ENCODE measurements at places on chromosomes 12 and 14.

DNA sequence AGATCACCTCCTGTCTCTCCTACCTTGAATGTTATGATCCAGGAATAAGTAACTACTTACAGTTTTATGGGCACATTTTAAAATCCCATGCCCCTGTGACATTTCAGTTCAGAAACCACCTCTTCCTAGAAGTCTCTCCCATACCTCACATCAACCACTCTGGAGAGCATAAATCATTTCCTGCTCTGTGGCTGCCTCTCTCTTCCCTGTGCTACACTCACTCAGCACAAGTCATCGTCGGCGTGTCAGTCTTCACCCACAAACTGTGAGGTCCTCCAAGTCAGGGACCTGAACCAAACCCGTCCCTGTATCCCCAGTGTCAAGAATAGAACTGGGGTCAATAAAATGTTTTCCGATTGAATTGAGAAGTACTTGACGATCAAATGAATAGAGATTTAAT lies 863.3 kb downstream of the BCL11B start:
- no peak for DNase-seq

DNA sequence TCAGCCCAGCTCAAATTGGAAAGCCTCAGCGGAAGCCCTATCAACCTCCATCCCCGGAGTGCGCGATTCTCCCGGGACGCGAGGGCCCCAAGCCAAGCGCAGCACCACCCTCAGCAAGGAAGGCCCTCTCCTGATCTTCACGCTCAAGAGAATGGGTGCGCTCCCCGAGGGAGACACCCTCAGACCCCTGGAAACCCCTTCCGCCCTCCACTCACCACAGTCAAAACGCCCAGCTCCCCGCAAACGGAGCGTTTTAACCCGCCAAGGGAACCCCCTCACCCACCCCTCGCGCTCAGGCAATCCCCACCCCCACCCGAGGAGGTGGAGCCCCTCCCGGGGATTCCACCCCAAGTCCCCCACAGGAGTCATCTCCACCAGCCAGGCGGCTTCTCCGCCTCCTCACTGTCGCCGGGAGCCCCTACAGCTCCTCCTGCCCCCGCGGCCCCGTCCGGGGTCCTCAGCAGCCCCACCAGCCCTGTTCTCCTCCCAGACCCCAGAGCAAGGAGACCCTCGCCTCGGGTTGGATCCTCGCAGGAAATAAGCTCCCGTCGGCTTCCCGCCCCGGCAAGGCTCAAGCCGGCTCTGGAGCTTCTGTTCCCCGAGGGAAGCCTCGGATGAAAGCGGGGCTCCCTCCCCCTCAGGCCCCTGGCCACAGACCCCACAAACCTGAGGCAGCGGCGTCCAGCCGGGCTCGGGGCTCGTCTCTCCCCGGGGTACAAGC lies 507 bp downstream of the BAZ2A start:
- DNase-seq = no peak

GRCh38 chr14:75334549-75335051 lies 56.0 kb downstream of the FOS start:
- no peak for DNase-seq

DNA sequence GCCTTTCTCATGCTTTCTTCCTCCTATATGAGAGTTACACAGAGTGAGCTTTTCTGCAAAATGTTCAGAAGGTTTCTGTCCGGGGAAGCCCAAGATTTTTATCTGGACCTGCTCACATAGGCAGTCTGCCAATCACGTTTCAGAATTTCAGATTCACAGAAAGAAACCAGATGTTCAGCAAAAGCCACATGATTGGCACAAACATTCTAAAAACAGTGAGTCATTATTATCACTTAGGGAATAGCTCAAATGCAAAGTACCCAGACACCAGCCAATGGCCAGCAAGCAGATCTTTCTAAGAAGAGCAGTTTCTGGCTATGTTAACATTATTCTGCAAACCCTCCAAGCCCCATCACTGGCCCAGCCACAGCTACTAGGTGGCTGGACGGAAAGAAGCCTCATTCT lies 1558.5 kb upstream of the TMEM132C start:
- no peak for DNase-seq

DNA sequence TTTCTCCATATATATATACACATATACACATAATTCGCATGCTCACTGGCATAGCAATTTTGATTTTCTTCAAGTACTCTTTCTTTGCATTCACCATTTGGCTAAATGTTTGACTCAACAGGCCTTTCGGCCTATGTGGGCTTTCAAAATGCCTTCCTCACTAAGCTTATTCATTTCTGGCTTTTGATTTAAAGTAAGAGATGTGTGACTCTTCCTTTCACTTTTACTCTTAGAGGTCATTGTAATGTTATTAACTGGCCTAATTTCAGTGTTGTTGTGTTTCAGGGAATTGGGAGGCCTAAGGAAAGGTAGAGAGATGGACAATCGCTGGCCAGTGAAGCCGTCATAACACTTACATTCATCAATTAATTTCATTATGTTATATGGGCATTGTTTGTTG lies 14.5 kb upstream of the KLRD1 start:
- DNase-seq = no peak

DNA sequence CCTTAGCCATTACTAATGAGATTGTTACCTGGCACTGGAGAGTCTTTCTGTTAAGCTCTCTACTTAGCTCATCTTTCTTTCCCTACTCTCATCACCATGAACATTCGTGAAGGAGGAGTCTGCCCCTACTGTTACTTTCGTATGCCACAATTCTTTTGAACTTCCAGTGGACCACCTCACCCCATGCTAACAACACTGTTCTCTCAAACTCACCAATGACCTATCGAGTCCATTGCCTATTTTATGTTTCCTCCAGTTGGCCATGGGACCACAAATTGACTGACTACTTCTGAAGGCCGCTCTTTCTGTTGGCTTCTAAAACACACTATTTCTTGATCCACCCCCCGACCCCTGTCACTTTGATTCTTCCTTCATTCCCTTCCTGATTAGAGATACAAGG lies 192.4 kb upstream of the GZMB start:
- no peak for DNase-seq

DNA sequence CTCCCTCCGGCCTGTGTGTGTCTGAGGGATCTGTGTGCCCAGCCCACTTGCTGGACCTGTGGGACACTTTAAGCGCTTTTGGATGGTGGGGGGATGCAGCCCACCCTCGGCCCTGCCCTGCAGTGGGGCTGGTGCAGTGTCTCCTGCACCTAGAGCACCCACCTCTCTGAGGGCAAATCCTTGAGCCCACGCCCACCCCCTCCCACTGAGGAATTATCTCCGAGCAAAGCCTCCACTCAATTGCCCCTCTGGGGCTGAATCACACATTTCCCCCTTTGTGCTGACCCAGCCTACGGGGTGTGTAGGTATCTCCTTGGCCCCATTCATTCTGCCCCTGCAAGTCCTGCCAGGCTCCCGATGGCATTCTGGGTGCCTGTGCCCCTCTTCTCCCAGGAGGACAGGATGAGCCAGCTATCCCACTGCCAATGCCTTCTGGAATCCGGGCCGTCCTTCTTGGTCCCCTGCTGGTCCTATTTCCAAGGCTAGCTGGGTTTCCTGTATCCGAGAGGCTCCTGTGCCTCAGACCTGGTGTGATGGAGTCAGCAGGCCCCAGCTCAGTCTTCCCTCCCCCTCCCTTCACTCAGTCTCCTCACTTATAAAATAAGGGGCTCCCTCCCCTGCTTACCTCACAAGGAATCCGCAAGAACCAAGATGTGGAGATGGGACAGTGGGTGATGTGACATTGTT lies 48.9 kb downstream of the ERH start:
- DNase-seq = no peak

DNA sequence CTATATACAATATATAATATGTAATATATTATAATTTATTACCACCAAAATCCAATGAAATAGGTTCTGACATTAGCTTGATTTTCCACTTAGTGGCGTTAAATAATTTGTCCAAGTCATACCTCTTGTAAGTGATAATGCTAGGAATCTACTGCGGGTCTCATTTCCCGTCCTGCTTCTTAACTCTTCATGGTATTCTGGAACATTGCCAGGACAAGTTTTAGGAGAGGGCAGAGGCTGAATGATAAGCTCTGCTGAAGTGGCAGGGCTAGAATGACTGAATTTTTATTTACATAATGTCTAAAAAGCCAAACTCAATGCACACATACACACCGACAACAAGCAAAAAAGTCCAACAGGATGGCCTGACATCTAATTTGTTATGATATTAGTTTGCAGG lies 70.4 kb upstream of the PTPRQ start:
- DNase-seq = peak; percentile 14

DNA sequence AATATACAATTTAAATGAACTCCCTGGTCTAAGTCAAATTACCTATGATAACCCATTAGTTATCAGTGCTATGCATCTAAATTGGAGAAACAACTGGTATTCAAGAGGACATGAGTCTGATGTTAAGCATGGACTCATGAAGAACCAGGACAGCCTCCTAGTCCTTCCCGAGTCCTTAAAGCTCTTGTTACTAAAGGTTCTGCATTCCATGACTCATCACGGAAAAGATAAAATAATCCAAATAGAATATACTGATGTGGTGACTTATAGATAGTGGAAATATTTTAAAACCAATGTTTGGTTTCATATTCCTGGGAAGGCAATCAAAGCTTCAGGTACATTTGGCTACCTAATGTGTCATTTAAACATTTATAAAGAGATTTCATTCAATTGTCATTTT lies 117.2 kb upstream of the PMCH start:
- no peak for DNase-seq

DNA sequence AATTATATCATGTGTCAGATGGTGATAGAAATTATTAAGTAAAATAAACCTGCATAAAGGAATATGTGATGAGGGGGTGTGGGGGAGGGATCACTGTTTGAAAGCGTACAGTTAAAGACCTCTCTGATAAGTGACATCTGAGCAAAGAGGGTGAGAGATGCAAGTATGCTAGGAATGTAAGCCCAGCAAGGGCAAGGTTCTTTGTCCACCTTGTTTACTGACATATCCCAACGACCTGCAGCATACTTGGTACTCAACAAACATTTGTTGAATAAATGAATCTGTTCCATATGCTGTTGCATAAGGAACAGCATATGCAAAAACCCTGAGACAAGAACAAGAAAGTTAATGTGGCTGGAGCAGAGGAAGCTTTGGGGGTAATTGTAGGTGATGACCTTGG lies 12.0 kb upstream of the MDM1 start:
- no peak for DNase-seq

GRCh38 chr12:4275016-4275869 lies 1.7 kb downstream of the CCND2 start:
- DNase-seq = no peak

GRCh38 chr14:52879958-52880357 lies 70.9 kb downstream of the FERMT2 start:
- no peak for DNase-seq

DNA sequence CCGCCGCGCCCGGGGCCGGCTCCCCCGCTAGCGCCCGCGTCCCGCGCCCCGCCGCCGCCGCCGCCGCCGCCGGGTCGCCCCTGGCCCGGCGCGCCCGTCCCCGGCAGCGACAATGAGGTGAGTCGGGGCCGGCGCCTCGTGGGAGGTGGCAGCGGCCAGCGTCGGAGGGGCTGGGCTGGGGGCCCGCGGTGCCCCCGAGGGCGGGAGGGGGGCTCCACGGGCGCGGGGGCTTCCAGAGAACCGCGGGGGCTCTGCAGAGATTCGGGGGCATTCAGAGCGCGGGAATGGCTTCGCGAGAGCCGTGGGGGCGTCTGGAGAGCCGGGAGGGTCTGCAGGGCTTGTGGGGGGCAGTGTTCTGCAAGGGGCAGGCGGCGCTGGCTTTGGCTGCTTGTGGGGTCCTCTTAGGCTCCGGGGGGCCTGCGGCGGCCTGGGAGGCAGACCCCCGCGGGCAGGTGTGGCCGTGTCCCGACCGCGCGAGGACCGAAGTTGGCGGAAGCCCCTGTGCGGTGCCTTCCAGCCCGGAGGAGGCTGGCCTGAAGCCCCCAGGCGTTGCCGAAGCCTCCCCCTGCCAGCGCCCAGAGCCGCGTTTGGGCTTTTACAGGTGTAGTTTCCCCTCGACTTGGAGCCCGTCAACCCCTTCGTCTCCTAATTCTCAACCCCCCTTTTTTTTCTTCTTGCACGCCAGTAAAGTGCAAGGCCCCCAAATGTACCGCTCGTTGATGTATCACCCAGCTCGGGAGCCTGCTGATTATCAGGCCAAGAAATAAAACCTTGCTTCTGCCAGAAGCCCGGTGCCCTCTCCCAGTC lies 93.1 kb upstream of the EVL start:
- no peak for DNase-seq

GRCh38 chr12:98948343-98948949 lies 303.4 kb downstream of the APAF1 start:
- DNase-seq = no peak

GRCh38 chr14:82492157-82492556 lies 958.5 kb upstream of the SEL1L start:
- DNase-seq = no peak

DNA sequence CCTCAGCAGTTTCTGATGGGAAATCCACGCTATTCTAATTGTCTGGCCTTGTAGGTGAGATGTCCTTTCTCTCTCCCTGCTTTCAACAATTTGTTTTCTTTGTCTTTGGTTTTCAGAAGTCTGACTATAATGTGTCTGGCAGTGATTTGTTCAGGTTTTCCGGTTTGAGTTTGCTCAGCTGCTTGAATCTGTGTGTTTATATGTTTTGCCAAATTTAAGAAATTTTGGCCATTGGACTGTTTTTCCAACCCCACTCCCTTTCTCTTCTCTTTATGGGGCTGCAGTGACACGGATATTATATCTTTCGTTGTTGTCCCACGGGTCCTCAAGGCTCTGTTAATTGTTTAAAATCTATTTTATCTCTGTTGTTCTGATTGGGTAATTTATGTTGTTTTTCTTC lies 105.0 kb downstream of the ADGRD1 start:
- no peak for DNase-seq

DNA sequence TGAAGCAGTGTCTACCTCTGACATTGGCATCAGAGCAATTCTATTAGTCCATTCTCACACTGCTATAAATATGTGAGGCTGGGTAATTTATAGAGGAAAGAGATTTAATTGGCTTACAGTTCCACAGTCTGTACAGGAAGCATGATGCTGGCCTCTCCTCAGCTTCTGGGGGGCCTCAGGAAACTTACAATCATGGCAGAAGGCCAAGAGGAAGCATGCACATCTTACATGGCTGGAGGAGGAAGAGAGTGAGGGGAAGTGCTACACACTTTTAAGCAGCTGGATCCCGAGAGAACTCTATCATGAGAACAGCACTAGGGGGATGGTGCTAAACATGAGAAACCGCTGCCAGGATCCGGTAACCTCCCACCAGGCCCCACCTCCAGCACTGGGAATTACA lies 25.7 kb upstream of the SEL1L start:
- DNase-seq = no peak

DNA sequence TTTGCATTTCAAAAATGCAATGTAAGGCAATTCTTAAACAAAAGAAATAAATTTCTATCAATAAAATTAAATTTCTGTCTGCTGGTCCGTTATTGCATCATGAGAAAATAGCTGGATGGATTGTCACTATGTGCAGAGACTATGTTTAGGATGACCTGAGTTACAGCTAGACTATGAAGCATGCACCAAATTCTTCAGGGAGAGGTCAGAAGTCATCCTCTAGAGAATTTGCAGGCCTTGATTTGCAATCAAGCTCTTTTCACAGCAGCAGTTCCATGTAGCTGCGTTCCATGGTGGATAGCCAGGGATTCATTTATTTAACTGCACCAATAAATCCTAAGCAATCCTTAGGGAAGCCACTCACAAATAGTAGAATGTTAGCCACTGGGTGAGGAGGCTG lies 253.7 kb downstream of the MSRB3 start:
- no peak for DNase-seq
